ENCODE measurements at places on chromosomes 3 and 15.

DNA sequence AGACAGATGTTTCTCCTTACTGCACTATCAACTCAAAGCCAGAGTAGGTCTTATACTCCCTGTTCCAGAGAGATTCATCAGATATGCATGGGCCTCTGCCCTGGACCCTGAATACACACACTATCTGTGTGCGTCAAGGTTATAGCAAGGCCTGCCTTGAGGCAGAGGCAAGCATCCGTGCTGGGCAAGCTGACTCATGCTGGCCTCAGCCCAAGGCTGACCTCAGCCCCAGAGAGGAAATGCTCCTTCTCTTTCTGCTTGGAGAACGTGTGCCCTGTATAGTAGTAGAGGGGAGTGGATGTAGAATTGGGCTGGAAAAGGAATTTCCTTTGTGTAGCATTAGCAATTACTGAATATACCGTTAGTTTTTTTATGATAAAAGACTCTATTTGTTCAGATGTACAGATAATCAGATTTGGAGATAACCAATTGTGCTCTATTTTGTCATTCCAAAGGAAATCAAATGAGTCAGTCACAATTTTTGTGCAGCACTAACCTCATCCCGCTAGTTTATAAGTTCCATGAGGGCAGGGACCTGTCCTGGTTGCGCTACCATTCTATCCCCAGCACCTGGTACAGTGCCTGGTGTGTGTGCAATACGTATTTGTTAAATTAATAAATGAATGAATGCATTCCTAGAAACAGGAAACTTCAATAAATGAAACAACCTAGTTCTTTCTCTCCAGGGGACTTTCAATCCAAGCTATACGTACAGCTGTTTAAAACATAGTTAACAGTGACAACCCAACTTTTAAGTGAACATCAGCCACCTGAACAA, 13.3 kb upstream of the PAQR9 start:
- DNase-seq = peak; percentile 93

GRCh38 chr3:146493221-146493620, 23.9 kb upstream of the PLSCR2 start:
- no peak for DNase-seq

DNA sequence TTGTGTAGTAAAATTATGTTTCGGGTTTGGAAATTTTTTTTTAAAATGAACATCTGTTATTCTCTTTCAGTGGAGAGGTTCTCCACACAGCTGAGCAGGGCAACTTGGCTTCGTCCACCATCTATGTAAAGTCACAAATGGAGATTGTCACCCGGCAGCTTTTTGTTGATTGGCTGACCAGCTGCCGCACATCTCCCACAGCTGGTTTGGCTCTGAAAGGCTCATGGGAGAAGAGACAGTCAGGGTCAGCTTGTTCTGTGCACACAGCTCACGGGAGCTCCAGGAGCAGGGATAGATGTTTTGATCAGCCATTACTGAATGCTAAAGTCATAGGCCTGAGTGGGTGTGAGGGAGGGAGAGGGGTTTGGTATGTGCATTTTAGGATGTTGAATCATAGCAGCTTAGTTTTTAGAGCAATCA, 12.9 kb upstream of the CCDC80 start:
- DNase-seq = no peak

GRCh38 chr3:374459-374858, 177.9 kb downstream of the CHL1 start:
- no peak for DNase-seq

- DNase-seq = peak; percentile 81
These were observed 951 bp downstream of the FOXL2 start for GRCh38 chr3:138945709-138946662.

- DNase-seq = no peak
These were observed 34.8 kb downstream of the MCCC1 start for GRCh38 chr3:183064475-183064874.

DNA sequence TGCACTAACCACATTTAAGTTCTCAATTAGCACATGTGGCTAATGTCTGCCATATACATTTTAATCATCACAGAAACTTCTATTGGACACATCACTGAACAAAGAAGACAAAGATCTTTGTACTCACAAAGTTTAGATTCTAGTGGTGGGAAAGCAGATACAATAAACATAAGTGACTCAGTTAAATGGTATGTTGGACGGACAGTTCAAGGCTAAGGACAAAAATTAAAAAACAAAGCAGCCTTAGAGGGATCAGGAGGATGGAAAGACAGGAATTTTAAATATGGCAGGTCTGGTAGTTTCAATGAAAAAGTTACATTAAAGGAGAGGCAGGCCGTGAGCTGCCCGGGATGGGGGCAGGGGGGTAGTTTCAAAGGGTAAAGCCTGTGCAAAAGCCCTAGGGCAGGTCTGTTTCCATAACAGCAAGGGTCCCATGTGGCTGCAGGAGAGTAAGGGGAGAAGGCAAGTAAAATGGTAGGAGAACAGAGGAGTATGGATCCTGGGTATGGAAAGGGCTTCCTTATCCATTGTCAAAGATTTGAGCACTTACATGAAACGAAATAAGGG, 220.7 kb downstream of the FHIT start:
- no peak for DNase-seq

DNA sequence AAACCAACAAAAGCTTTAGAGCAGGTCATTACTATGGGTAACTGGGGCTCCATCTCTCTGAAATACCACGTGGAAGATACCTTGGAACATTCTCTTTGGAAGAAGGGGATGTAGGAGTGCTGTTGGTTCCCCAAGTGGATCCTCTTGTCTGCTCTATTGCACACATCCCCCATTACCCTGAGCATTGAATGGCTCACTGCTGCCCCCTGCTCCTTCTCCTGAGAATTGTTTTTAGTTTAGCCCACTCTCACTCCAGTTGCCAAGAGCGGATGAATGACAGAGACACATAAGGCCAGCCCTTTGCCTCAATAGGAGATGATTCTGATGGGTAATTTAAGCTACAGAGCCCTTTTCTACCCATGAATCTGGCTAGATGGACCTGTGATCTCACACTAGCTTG, 135.6 kb upstream of the SUCLG2 start:
- peak; percentile 65 for DNase-seq

Measured in hematopoietic multipotent progenitor cell treated with erythropoietin and hydrocortisone succinate and interleukin-3 and kit ligand, for 4 days (in vitro differentiated cells).